Suppressor macrophage treated with lipopolysaccharide for 4 hours (primary cell): ENCODE measurements at places on chromosomes 12 and 14.

GRCh38 chr12:110249716-110250225 lies 31.3 kb upstream of the ATP2A2 start:
- no peak for DNase-seq

DNA sequence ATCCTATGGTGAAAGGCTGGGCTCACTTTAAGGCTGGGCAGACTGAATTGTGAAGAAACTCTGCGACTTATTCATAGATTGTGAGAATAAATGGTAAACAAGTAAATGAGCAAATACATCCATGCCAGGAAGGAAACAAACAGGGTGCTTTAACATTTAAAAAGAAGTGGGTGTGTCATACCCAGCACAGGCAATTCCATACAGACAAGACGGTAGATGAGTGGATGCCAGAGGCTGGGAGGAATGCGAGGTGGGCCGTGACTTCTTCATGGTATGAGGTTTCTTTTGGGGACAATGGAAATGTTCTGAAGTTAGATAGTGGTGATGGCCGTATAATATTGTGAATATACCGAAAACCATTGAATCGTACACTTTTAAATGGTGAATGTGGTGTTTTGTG lies 49.8 kb upstream of the CDKN3 start:
- DNase-seq: no peak

- DNase-seq: peak; percentile 1
Observed at GRCh38 chr14:78403278-78403815, 233.2 kb downstream of the NRXN3 start.

DNA sequence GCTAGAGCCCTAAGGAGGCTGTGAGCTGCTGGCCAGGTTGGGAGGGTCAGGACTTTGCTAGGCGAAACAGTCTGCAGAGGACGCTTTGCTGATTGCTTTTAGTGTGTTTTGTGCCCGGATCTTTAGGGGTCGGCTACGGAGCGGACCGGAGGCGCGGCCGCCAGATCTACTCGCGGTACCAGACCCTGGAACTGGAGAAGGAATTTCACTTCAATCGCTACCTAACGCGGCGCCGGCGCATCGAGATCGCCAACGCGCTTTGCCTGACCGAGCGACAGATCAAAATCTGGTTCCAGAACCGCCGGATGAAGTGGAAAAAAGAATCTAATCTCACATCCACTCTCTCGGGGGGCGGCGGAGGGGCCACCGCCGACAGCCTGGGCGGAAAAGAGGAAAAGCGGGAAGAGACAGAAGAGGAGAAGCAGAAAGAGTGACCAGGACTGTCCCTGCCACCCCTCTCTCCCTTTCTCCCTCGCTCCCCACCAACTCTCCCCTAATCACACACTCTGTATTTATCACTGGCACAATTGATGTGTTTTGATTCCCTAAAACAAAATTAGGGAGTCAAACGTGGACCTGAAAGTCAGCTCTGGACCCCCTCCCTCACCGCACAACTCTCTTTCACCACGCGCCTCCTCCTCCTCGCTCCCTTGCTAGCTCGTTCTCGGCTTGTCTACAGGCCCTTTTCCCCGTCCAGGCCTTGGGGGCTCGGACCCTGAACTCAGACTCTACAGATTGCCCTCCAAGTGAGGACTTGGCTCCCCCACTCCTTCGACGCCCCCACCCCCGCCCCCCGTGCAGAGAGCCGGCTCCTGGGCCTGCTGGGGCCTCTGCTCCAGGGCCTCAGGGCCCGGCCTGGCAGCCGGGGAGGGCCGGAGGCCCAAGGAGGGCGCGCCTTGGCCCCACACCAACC lies 1.5 kb downstream of the HOXC6 start:
- no peak for DNase-seq

DNA sequence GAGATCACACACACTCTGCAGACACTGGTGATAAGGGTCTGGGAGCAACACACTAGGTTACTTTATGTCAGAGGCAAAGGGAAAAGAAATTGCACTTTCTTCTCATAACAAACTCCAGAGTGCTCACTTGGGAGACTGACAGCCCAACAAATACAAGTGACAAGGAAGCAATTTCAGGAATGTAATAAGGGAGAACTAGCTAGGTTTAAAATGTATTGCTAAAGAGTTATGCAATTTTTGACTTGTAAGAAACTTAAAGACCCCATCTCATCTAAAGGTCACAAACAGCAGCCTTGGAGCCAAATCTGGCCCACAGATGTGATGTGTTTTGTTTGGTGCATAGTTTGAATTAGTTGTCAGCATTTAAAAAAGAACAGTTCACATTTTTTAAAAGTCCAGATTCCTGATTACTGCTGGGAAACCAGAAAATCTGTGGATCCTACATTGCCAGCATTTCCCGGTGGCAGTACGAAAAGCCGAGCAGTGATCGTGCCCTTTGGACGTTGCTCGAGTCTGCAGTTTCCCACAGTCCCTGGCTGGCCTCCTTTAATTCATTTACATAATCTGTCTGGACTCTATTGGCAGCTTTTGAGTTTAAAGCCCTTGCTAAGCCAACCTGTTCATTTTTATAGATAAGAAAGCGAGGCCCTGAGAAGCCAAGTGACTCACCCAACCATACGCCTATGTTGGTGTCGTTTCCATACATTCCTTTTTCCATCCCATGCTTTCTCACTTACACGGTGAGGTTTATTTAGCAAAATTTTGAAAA lies 42.0 kb upstream of the ETV6 start:
- no peak for DNase-seq

- no peak for DNase-seq
Observed at GRCh38 chr12:91256411-91256810, 73.8 kb upstream of the DCN start.

DNA sequence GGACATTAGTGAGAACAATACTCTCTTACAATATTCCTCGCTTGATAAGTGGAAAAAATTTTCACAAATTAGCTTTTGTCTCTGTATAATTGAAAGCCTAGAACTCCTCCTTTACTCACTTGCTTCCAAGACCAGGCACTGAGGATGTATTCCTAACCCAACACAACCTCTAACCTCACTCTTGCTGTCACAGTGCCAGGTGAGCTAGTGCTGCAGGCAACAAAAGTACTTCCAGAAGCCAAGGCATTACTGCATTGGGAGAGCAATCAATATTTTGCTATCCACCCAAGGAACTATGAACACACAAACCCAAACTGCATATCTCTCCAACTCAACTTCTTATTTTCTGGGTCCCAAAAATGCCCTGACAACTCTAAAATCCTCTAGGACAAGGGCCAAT lies 1081.0 kb downstream of the VRK1 start:
- no peak for DNase-seq

GRCh38 chr12:75727577-75727976 lies 216.2 kb upstream of the KRR1 start:
- no peak for DNase-seq

DNA sequence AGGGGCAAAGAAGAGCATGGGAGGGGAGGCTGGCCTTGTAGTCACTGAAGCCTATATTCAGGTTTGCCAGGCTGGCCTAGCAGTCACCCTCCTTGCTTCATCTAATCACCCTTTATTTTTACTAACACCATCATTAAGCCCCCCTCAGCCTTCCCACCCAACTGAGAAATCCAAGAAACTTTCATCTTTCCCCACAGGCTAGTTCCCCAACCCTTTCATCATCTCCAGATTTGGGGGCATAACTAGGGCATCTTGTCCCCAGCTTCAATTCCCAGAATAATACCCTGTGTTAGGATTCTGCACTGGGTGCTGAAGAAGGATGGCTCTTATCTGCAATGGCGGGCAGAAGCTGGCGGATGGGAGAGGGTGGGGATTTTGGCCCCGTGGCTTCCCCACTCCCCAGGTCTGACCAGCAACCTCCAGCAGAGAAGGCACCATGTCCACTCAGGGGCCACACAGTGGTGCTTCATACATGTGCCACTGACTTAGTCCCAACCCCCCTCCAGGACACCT lies 6.9 kb downstream of the PCK2 start:
- no peak for DNase-seq

DNA sequence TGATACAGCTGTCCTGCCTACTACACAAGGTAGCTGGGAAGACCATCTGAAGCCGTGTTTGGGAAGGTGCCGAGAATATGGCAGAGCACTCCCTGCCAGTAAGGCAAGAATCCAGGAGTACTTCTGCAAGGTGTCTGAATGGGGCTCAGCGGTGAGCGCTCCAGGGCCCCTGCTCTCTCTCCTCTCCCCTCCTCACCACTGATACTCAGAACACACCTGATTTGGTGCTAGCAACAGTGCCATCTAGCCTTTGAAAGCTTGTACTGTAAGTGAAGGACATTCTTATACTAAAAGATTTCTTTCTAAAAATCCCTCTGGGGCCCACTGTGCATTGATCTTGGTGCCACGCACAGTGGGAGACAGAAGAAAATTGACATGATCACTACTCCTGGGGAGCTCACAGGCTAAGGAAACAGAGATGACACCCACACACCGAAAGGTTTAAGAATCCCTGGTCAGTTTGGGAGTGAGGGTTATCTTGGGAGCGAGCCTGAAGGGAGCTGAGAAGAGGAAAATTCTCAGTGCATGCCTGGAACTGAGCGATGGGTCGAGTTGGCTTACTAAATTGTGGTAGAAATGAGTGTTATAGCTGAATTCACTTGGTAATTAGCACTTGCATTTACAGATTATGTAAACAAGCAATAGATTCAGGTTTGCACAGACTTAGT lies 216.9 kb downstream of the NTF3 start:
- no peak for DNase-seq

DNA sequence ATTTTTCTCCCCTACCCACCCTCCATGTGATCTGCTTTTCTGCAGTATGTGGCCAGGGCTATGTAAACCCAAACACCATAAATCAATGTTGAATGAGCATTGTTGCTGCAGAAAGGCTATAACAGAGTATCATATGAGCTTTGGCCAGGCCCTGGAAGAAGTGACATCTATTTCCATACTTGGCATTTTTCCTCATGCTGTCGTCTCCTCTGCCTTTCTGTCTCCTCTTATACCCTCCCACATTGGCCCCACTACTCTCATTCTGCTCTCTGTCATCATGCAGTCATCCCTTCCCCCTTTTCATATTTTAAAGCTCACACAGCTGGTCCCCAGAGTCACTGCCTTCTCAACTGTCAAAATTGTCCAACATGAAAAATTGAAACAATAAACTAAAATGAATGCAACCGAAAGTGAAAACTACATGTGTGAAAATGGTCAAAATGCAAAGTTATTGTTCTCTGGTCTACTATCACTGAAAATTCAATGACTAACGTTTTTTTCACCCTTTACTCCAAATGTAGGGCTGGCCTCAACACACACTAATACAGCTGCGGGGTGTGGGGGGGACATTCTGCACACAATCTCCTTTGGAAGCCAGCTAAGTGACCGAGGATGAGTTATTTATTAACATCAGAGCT lies 290.7 kb upstream of the TMPO start:
- DNase-seq: no peak

- DNase-seq: no peak
Observed at GRCh38 chr12:132354211-132354981, 25.0 kb upstream of the GALNT9 start.

DNA sequence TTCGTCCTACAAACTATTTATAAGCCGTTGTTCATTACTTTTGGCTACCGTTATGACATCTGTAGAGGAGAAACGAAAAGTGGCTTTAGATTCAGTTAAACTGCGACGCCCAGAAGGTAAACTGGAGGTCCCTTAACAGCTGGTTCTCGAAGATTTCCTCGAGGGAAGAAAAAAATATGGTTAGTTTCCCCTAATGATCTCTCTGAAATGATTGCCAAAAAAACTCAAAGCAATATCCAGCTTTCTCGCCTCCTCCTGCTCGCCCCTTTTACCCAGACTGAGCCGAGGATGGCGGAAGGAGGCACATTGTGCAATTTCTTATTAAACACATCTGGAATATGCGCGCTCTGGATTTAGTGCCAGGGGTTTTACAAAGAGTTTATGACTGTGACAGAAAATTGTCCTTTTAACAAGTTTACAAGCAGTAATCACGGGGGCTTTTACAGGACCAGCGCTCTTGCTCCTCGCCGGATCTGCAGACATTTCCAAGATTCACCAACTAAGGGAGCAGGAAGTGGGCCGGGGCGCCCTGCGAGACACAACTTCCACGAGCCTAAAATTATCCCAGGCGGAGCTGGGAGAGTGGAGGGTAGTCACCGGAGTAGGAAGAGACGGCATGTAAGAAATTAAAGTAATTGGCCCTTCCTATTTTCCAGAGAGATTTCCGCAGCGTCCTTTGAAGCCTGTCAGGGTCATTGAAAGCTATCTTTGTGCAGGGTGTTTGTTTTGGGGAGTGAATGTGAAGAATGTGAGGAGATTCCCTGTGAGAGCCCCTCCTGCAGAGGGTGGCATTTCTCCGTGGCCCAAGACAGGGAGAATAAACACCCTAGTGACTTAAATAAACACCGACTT lies 5.6 kb downstream of the SIX1 start:
- no peak for DNase-seq

GRCh38 chr12:127411166-127411915 lies 855.6 kb upstream of the TMEM132C start:
- no peak for DNase-seq

DNA sequence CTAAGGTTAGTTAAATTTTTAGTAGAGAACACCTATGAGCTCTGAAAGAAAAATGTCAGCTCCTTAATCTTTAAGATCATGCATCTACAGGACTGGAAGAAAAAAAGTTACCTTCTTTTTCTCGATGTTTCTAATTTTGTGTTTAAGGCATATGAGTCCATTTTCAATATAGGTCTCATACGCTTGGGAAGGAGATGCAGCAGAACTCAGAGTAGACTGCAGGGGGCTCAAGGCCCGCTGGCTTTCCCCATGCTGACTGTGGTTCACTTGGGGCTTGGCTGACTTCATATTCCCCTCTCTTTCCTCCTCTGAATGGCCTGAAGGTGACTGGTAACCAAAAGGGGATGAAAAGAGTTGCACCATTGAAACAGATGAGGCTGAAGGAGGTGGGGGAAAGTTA lies 1.5 kb downstream of the CAPRIN2 start:
- peak; percentile 17 for DNase-seq

DNA sequence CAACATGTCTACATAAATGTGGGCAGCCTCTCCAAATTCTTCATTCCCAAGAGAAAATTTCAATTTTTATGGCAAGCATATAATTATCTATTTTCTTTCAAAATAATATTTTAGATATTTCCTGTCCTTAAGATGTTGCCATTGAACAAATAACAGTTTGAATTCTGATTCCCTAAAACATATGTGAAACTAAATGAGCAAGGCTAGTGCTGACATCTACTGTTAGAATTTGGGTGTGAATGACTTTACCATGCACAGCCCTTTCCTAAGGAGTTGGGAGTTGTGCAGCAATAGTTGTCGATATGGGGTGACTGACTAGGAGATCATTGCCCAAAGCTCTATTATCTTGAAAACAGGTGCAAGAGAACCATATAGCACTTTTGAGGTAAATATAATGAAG lies 108.2 kb upstream of the SLC38A4 start:
- peak; percentile 58 for DNase-seq
